DMS53 (cell line): ENCODE measurements at places on chromosomes 12 and 14.

DNA sequence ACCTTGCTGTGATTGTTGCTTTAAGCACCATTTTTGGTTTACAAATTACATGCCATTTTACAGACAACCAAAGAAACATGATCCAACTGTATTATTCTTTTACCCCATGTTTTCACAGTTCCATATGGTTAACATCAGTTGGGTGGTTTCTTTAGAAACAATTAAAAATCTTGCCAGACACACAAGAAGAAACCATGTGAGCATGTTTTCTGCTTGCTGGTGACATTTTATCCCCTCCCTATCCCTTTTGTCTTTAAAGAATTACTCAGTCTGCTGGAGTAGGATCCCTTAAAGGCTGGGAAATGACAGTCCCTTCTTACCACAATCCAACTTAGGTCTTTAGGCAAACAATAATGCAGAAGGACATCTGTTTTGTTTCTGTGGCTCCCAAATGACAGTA is 121.8 kb upstream of the PLXNC1 start:
- no peak for DNase-seq

GRCh38 chr14:77347751-77348150 is 26.9 kb downstream of the GSTZ1 start:
- DNase-seq, result no peak

DNA sequence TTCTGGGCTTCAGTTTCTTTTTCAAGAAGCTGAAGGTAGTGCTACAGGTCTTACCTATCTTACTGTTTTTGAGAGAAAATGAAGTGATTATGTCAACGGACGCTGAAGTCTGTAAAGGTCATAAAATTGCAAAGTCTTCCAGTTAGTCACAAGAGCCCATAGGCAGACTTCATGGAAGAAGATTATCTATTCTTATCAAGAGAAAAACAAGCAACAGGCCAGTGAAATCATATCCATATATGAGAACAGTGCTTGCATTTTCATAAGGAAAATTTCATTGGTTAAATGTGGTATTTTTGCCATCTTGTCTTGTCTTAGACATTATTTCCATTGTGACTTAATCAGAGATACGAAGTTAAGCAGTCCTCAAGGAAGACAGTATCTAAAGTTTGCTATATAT is 412.7 kb upstream of the SEL1L start:
- no peak for DNase-seq

- DNase-seq, result no peak
These were observed 26.7 kb downstream of the GTF2A1 start for GRCh38 chr14:81193924-81194633.

GRCh38 chr12:105559310-105559709 is 228.8 kb downstream of the C12orf75 start:
- DNase-seq, result no peak

DNA sequence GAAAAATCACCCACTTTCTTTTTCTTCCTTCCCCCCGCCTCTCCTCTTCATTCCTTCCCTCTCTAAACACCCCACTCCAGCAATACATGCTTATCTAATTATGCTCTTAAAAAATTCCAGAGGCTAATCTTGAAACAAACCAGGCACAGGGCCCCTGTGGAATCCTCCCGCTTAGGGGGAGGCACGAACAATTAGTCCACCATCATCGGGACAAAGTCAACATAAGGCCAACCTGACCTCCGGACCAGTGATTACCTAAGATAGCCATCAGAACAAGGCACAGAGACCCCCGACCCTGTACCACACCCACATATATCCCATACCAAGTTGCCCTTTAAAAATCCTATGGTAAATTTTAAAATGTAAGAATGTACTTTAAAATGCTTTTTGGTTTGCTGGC is 47.1 kb downstream of the KIF21A start:
- no peak for DNase-seq
